ENCODE measurements at places on chromosomes 2 and 18.

GRCh38 chr2:99801327-99801901, 311.6 kb upstream of the REV1 start:
- no peak for DNase-seq

- no peak for DNase-seq
Observed at GRCh38 chr2:17911491-17912260, 33.2 kb downstream of the KCNS3 start.

DNA sequence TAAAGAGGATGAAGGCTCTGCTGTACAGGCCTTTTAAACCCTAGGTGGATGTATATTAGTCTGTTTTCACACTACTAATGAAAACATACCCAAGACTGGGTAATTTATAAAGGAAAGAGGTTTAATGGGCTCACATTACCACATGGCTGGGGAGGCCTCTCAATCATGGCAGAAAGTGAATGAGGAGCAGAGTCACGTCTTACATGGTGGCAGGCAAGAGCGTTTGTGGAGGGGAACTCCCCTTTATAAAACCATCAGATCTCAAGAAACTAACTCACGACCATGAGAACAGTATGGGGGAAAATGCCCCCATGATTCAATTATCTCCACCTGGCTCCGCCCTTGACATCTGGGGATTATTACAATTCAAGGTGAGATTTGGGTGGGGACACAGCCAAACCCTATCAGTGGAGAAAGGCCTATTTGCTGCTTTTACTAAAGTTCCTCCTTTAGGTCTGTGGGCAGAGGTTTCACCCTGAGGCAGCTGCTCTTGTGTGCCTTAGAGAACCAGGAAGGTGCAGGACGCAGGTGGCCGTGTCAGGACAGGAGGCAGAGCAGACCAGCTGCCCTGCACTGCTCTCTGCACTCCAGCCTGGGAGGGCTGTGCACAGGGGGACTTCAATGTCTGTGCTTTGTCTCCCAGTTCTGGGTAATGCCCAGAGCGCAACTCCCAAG, 178.8 kb upstream of the HDAC4 start:
- no peak for DNase-seq

DNA sequence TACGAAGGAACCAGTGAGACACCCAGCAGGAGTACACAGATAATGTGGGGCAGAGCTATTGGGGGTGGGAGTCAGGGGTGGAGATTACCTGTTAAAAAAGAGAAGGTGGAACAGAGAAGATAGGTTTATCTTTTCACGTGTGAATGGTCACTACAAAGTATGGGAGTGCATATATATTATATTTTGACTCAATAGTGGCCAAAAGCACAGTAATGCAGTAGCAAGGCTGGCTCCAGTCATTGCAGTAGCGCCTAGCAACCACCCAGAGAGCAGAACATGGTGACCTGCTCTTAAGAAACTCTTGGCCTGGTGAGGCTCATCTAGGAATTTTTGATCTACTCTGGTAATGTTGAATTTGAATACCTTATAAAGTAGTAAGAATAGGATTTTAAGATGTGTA, 1.0 kb downstream of the IMPACT start:
- no peak for DNase-seq

GRCh38 chr2:81767187-81767912, 1462.8 kb upstream of the LRRTM1 start:
- DNase-seq = no peak

DNA sequence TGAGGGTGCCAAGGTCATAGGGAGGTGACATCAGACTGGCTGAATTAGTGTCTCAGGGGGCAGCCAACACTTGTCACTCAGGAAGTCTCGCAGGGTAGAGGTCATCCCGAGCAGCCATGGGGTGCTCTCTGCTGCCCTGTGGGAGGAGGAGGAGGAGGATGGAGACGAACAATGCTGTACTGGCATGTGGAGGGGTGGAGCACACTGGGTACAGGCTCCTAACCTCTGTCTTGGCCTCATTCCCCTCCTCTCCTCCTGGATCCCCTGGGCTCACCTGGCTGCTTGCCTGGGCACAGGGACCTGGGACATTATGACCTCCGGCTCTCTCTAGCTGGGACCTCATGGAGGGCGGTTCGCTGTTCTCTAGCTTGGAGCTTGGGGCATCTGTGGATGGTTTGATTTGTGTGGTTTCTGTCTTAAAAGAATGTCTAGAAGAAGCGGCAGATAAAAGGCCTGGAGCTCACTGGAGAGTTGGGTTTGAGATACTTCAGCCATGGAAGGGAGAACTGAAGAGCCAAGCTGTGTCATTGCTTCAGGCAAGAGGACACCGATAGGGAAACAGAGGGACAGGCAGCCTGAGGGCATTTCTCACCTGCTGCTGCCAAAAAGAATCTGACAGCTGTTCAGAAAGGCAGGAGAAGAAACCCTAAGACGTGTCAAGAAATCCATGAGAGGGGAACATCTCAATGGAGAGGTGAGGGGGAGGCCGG, 133.1 kb downstream of the SEPTIN10 start:
- no peak for DNase-seq

All from NCI-H510A treated with DMSO at 0.1 percent for 48 hours (cell line).